ENCODE measurements at places on chromosomes 5 and 9.

DNA sequence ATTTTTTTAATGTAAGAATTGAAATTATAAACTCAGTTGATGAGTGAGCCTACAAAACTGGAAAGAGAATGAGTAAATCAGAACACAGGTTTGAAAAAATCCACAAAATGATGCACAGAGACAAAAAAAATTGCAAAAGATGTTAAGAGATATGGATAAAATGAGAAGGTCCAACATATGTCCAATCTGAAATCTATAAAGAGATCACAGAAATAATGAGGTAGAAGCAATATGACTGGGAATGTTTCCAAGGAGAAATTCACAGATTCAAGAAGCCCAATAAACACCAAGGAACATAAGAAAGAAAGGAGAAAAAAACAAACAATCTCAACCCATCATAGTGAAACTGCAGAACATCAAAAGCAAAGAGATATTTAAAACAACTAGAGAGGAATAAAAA, 288.4 kb upstream of the SLC30A5 start:
- DNase-seq = no peak

DNA sequence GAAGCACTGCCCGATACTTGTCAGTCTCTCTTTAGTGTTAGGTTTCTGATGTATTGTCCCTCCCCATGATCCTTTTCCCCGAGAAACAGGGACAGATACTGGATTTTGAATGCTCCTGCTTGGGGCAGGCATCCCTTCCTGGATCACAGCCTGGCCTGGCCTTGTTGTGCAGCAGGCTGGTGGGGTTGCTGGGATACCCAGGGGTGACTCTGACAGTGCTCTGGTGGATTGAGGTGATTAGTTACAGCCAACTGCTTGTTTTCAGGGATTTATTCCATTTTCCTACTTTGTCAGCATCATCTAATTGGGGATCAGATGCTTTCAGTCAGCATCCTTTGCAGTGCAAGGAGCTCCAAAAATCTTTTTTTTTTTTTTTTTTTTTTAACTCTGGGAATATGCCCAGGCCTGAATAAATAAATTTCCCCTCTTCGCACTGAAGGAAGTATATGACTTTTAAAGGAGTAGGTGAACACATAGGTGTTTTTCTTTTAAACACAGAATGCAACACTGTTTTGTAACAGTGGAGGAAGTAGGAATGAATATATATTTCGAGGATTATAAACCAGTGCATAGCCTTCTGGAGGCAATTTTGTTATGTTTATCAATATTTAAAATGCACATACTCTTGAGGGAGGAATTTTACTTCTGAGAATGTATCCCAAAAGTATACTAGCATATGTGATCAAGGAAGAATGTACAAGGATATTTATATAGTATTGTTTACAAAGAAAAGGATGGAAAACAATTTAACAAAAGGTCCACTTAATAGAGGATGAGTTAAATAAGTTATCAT, 127.3 kb upstream of the ELL2 start:
- no peak for DNase-seq

DNA sequence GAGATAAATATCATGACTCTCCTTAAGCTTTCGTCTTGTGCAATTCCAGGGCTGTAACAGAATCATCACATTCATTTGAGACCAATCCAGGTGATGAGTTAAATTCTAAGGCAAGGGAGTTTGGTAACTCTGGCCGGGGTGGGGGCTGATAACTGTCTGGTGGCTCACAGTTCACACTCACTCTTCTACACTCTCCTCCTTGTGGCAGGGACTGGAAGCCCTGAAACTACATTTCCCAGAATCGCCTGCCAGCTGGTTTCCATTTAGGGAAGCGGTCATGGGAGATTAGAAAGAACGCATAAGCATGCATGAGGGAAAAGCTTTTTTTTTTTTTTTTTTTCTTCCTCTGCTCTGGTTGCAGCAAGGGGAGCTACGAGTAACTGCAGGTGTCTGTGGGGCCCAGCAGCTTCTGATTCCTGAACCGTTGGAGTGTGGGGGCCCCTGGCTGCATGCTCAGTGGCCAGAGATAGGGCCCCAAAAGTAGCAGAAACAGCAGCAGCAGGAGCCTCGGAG, 154.8 kb upstream of the TBC1D2 start:
- DNase-seq = no peak

DNA sequence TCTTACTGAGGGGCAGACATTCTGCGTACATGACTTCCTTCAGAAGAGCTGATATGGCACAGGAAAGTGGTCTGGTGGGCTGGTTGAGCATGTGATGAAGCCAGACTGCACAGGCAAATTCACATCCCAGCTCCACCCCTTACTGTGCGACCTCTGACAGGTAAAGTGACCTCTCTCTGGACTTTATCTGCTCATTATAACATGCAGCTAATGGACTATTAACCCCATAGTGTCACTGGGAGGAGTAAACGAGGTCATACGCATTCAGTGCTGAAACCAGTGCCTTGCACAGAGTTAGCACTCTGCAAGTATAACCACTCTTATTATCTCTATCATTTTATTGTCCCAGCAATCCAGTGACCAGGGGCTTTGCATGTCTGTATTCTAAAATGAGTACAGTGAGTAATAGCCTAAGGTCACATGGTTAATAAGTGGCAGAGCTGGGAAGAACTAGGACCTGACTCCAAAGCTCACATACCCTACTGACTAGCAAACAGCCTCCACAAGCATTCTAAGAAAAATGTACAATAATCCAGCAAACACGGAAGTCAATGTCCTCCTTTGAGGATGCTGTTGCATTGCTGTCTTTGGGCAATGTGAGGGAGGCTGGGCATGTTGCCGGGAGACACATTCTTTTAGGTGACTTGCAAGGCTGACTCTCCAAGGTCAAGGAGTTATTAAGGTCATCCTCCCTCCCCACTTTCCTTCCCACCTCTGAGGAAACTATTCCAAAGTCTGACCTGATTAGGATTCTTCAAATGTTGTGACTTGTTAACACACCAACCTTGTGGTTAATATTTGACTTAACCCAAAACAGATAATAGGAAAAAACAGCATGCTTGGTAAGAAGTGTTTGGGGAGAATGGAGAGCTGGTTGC, 19.0 kb downstream of the GLRX start:
- DNase-seq = no peak

GRCh38 chr9:94783928-94784327, 57.4 kb downstream of the AOPEP start:
- no peak for DNase-seq

GRCh38 chr5:132746954-132747615, at the start of gene CCNI2:
TSS of gene CCNI2 (plus strand) at chr5:132747426. CDS start at chr5:132747496, 70 bp downstream.
- no peak for DNase-seq

DNA sequence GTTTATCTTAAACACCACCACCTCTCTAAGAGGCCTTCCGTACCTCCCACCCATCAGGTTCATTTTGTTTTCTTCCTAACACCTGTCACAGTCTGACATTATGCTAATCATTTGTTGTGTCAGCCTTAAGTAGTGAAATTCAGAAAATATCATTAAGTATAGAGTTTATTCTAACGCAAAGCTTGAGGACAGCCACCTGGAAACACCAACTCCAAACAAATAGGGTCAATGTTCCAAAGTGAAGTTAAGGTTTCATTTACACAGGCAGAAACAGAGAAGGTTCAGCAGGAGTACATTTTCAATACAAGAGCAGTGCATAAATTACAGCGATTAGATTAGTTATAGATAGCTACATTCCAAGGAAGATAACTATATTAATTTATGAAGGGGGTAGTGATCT, 1.3 kb upstream of the SMC5 start:
- no peak for DNase-seq

DNA sequence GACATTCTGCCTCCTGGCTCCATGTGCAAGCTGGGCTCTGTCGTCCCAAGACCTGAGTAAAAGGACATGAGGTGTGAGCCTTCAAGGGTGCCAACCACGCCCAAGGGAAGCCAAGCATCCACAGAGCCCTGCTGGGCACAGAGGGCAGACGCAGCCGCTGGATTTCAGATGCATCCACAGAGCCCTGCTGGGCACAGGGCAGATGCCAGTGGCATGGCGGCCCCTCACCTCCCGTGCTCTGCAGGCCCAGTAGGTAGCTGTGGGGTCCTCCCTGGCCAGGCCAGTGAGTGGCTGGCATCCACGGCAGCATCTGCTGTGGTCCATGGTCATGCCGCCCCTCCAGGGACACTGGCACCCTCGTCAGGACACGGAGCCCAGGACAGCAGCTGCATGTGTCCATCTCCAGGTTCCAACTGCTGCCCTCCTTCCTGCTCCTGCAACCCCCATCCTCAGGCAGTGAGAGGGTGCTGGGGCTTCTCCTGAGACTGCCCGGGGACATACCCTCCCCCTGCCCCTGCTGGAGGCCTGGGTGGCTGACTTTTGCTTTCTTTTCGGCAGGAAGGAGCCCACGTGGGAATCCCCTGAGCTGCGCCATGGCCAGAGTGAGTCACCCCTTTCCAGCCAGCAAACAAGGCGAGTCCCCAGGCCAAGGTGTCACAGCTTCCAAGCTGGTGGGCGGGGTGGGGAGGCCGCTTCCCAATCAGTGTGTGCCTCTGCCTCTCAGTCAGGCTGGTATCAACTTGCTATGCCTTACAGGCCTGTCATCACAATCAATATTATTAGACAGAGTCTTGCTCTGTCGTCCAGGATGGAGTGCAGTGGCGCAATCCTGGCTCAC, 4.0 kb upstream of the TRAF2 start:
- DNase-seq = no peak

- no peak for DNase-seq
Observed at GRCh38 chr9:98104445-98104881, 14.6 kb downstream of the TRIM14 start.

DNA sequence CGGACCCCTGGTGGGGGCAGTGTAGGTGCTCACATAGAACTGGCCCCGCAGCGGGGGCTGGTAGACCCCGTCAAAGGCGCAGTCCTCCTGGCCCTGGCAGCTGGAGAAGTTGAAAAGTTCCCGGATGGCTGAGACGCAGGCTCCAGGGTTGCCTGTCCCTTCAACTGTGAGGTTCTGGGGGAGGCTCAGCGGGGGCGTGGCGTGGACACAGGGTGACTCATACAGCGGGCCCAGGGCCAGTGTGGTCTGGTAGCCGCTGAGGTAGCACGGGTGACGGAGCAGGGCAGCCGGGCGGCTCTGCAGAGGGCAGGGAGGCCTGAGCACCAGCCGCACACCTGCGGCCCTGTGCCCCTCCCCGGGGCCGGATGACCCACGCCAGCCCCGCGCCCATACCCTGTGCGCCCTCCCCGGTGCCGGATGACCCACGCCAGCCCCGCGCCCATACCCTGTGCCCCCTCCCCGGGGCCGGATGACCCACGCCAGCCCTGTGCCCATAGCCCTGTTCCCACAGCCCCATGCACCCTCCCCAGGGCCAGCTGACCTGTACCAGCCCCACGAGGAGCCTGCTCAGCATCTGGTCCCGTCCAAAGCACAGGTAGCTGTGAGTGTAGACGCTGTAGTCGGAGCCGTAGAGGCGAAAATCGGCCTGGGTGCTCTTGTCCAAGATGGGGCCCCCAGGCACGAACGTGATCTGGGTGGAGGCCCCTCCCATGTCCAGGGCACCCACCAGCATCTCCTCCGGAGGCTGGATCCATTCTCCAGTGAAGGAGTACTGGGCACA, 5.0 kb downstream of the ENTPD8 start:
- no peak for DNase-seq

DNA sequence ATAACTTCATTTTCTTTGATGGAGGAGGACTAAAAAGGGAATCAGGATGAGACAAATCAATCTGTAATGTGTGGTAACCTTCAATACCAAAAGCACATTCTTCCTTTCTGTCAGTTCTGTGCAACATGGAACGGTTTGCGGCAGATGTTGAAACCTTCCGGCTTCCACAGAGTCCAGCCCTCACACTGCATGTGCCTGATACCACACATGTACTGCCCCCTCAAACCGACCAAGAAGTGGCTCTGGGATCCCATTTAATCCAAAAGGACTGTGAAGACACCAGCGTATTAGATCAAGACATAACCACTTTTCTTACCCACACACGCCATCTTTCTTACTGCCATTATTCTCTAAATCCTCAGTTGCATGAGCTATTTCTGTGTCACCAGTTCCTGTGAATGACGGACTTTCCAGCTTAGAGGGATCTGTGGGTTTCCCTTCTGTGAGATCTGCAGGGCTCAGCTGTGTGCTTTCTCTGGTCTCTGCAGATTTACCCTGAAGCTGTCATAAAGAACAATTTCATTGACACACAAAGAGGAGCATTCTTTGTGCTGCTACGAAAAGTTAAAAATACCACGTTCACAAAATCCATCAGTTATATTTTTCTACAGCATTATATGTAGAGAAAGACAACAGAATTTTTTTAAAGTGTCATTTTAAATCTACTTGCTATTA, 25.8 kb downstream of the NSUN2 start:
- DNase-seq = no peak
